ENCODE measurements at places on chromosomes 5 and 9.
A peak's percentile ranks its signal among the peaks of the same experiment; 100 is the strongest.

DNA sequence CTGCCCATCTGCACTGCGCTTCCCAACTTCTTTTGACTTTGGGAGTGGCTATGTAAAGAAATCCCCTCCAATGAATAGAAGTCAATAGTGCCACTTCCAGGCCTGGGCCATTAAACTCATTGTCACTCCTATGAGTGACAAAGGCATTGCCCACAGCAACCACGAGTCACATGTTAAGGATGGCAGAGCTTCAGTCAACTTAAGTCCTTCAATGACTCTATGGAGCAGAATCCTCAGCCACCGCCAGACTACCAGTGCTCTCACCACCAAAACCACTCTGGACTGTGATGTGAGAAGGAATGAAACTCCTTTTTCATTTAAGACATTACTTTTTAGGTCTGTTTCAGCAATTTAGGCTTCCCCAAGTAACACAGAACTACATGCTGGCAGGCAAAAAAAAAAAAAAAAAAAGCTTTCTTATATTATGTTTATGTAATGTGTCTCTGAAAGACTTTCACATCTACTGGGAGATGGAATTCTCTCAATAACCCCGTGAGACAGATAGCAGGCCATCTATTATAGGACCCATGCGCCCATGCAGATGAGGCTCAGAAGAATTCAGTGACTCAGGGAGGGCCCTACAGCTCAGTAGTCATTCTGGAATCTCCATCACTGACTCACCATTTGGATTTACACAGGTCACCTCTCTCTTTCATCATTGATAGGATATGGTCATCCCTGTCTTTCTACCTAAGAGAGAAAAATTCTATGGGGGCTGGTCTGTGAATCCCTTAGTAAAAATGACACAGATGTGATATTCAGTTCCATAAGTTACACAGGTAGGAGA lies 180.5 kb downstream of the CEMIP2 start:
- DNase-seq: no peak

- DNase-seq: no peak
Observed at GRCh38 chr9:70398145-70398556, 16.3 kb downstream of the KLF9 start.

DNA sequence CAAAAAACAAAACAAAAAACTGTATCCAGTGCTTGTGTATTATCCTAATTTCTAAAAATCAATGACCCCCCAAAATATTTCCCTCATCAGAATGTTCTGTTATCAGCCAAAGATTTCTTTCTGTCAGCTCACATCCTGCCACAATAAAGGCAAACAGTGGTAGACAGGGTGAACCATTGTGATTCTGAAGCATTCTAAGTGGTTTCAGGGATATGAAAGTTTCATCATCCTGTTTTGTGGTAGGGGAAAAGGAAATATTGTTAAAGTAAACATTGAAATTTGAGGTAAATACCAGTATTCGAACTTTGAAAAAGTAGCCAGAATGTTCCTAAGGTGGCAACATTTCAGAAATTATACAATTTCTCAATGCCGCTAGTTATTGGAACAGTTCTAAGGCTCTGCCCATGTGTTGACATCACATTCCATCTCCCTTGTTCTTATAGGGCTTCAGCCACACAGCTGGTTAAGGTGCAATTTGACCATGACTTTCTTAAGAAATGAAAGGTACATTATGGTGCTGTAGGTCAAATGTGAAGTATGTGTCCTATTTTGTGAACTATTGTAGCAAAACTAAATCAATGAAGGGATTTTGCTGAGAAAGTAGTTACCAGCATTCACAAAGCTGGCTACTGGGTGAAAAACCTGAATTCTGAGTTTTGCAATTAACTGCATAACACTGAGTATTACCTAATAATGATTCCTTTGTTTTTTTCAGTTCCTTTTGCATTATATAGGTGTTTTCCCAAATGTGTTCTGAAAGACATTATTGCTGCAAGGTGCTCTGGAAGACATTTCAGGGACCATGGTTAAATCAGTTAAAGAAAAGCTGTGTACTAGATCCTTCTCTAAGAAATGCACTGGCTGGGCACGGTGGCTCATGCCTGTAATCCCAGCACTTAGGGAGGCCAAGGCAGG lies 107.6 kb upstream of the RASGRF2 start:
- DNase-seq: no peak

DNA sequence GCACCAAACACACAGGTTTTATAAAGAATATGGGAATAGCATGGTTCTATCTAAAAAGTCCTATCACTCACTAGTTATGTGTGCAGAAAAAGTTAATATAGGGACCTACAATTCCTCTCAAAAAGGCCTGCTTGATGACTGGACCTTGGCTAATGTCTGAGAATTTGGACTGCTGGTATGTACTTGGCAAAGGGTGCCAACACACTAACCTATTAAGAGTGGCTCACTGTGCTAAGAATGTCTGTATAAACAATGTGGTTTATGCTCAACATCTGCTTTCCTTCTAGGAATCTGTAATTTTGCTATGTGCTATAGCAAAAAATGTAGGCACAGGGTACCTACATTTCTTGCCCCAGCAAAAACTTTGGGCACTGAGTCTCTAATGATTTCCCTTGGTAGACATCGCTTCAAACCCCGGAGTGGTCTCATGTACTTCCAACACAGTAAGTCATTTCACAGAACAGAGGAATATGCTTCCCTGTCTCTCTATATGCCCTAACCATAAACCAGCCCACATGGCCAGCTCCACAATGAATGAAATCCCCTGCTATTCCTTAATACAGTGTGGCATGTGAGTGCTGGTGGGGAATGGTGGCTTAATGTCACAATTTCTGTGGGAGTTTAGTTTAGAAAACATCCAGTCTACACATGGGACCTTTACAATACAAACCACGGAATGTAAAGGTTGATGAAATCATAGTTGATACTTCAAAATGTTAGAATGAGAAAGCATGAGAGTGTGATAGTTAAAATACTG lies 101.7 kb downstream of the UBAP2 start:
- peak; percentile 92 for DNase-seq

- no peak for DNase-seq
Observed at GRCh38 chr5:176412517-176413254, 3.7 kb downstream of the CLTB start.

GRCh38 chr5:172572440-172572839 lies 68.6 kb upstream of the NEURL1B start:
- no peak for DNase-seq

DNA sequence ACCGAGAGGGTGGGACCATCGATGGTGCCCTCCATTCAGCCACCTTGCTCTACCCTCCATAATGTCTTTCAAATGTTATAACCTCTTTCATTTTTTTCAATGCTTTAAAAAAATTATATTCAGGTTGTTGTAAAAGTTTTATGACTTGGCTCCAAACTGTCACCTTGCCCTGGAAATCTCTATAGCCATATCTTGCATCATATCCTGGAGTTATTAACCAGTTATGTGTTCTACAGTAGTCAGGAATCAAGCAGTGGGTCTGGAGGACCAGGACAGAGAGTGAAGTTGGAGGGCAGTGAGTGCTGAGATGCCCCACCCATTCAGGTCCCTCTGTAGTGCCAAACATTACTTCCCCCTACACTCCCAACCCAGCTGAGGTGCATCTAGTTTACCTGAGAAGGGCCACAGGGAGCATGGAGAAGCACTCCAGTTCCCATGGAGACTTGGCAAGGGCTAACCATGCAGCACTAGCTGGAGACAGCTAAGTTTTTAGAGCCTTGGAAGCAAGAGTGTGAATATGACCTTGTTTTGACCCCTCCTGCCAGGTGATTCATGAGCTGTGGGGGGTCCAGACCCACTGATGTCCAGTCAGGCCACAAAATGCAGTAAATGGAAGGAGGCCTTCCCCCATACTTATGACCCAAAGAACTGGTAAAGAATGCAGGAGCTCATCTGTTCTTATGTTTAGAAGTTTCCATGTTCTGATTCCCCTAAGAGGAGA lies 5.5 kb downstream of the IFNA8 start:
- no peak for DNase-seq

Data from GM04503 (cell line).